ENCODE measurements at places on chromosomes 7 and 10. TPM values are rescaled to one million over a fixed set of nuclear protein-coding genes. Genes with fewer than 3 reads are reported as not detected.

Gene ERVW-1
- total RNA-seq: not detected

Gene C1QL3
- not detected for total RNA-seq

Gene NPSR1
- total RNA-seq: not detected

Gene SEMA3D
- total RNA-seq: 0.07 TPM

Gene BPGM
- 17.4 TPM for total RNA-seq

Gene CARD11
- total RNA-seq: 1.8 TPM

Gene LMOD2
- total RNA-seq: not detected

Gene ATG9B
- 0.71 TPM for total RNA-seq

Gene NRCAM
- total RNA-seq: 99.1 TPM

Gene STOX1
- 0.73 TPM for total RNA-seq

Gene MYL10
- total RNA-seq: not detected

Gene COX19
- total RNA-seq: 5.1 TPM

Gene GPR37
- 0.73 TPM for total RNA-seq

Gene TMEM196
- total RNA-seq: not detected

Gene MOSPD3
- 21.2 TPM for total RNA-seq

Gene SFRP5
- total RNA-seq: 2.5 TPM

Gene OPN1SW
- total RNA-seq: not detected

Gene TNKS2
- total RNA-seq: 21.4 TPM

Gene PTPN20
- total RNA-seq: 3.9 TPM

Gene RARRES2
- not detected for total RNA-seq

Gene DEPP1
- 3.4 TPM for total RNA-seq

Gene ALOX5
- total RNA-seq: 0.22 TPM

Gene FOXP2
- not detected for total RNA-seq

Gene AMZ1
- 0.05 TPM for total RNA-seq

Gene AFAP1L2
- 24.0 TPM for total RNA-seq

Gene GAD2
- total RNA-seq: not detected

Gene ADAM22
- 0.24 TPM for total RNA-seq

Gene CDC14C
- total RNA-seq: 0.03 TPM

Gene CHST12
- 15.6 TPM for total RNA-seq

Gene CCM2
- 51.5 TPM for total RNA-seq

Gene CDK1
- total RNA-seq: 83.7 TPM

Gene SH2D4B
- 0.06 TPM for total RNA-seq

Gene GATA3
- total RNA-seq: 4.4 TPM

Gene ARHGAP12
- 24.6 TPM for total RNA-seq

Gene SLC35G1
- 8.8 TPM for total RNA-seq

Gene PON3
- total RNA-seq: 39.3 TPM

Gene ASB4
- 0.15 TPM for total RNA-seq

Gene SNCG
- total RNA-seq: 13.6 TPM

Gene NKX2-3
- 0.05 TPM for total RNA-seq

Gene C10orf62
- 0.08 TPM for total RNA-seq

Gene NEUROD6
- total RNA-seq: not detected

Gene MRPS33
- total RNA-seq: 108 TPM

Gene RPEL1
- total RNA-seq: 0.07 TPM

Gene CYP2C19
- total RNA-seq: not detected

Gene CLRN3
- total RNA-seq: not detected

Gene TMEM26
- 0.06 TPM for total RNA-seq

Gene NPTX2
- total RNA-seq: 0.12 TPM

Gene CLCN1
- 0.03 TPM for total RNA-seq

Gene STEAP1
- 16.9 TPM for total RNA-seq

Gene HMX3
- 0.08 TPM for total RNA-seq

Gene TWIST1
- total RNA-seq: 3.3 TPM

Gene AIFM2
- total RNA-seq: 28.4 TPM

Measured in A549 treated with AZD2906 at 1 μM for 4 hours (cell line).